ENCODE measurements at places on chromosomes 5 and 9.

- DNase-seq, result no peak
These were observed 19.7 kb downstream of the WWC1 start for GRCh38 chr5:168311061-168311566.

GRCh38 chr5:30808996-30809395 lies 384.5 kb upstream of the CDH6 start:
- DNase-seq, result no peak

- no peak for DNase-seq
These were observed 404.5 kb downstream of the YTHDC2 start for GRCh38 chr5:113917997-113918396.

- no peak for DNase-seq
These were observed 1.3 kb downstream of the BRD9 start for GRCh38 chr5:891117-891836.

GRCh38 chr9:74672237-74672636 lies 175.1 kb downstream of the RORB start:
- no peak for DNase-seq

GRCh38 chr5:178249191-178249989 lies 16.8 kb upstream of the PHYKPL start:
- DNase-seq, result peak; percentile 25

DNA sequence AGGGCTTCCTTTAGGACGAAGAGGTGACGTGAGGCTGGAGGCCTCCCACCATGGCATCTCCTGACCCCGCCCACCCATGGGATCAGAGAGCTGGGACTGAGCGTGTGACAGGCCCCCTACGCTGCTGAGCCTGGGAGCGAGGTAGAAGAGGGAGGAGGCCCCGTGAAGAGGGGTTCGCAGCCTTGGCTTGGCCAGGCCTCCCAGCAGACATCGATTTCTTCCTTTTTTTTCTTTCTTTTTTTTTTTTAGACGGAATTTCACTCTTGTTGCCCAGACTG lies 39.5 kb downstream of the PTGES start:
- DNase-seq, result no peak

GRCh38 chr5:144370273-144370672 lies 199.6 kb downstream of the KCTD16 start:
- DNase-seq, result no peak

DNA sequence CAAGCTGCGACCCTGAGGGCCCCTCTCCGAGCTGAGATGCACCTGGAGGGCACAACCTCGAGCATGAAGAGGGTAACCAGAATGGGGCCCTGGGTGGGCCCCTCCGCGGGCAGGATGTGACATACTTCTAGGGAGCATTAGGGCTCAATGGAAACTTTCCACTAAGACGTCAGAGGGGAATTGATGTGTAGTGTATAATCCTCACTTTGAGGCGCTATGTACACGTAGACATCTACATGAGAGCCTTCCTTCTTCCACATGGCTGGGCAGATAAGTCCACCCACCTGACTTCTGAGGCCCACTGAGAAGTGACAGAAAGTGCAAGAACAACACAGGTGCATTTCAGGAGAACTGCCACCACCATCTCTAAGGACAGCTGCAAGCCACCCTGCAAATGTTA lies 61.0 kb downstream of the DAP start:
- no peak for DNase-seq

GRCh38 chr9:37449862-37450632 lies 15.2 kb downstream of the ZBTB5 start:
- DNase-seq, result no peak

DNA sequence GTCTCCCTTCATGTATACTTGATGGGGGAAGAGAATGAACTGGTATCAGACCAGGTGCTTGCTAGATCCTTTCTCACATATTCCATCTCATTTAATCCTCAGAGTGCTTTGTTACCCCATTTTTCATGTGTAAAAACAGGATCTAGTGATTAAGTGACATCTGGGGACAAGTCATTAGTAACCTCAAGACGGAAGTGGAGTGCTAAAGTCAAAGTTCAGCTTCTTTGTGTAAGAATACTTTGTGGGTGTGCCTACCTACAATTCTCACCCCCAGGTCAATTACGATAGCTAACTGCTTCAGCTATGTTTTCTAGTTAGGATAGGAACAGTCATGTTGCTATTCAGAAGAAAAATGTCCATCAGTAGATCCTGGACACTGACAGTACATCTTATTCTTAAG lies 3.1 kb upstream of the FAM120AOS start:
- no peak for DNase-seq

- DNase-seq, result no peak
These were observed 209.8 kb downstream of the TLE1 start for GRCh38 chr9:81479573-81479972.

DNA sequence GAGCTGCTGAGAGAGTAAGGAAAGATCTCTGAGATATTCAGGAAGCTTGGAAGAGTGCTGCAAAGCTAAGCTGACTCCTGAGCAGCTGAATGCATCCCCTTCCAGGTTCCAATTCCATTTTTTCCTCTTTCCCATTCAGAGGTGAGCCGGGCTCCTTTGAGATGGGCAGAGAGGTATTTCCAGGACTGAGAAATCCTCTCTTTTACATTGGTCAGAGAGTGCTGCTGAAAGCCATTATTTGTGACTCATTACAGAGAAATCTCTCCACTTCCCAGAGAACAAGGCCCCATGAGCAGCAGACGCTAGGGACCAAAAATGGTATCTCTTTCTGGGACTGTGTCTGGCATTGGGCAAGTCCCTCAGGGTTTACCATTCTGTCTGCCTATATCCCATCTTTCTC lies 3.7 kb downstream of the MCTP1 start:
- DNase-seq, result no peak

- DNase-seq, result no peak
These were observed 71.5 kb downstream of the TRIM36 start for GRCh38 chr5:115098041-115098702.

- DNase-seq, result no peak
These were observed 3.7 kb downstream of the PITX1 start for GRCh38 chr5:135030123-135030955.

DNA sequence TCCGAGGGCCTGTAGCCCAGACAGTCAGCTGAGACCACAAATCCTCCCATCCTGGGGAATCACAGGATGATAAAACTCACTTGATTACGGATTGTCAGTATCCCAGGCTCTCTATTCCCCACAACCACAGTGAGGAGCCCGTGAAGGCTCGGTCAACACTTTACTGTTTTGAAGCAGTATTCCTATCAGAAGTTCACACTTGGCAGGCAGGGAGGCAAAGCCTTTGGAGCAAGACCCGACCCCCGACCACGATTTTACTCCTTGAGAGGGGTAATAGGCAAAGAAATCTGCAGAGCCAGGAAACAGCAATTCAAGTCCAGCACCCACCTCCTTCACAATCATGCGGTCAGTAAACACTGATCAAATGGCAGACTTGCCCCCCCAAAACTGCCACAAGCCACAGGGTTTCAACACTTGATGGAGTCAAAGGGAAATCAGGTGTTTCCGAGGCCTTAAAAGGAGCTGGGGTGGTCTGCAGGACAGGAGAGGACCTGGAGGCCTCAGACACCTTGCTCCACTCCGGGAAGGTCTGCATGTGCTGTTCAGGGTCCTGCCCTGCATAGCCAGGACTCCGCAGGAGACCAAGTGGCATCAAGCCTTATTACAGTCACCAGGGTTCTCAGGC lies 25.2 kb downstream of the BICD2 start:
- DNase-seq, result no peak

- no peak for DNase-seq
These were observed 1573.4 kb downstream of the EFNA5 start for GRCh38 chr5:106097340-106097739.

- DNase-seq, result peak; percentile 15
These were observed 34.1 kb downstream of the IRF1 start for GRCh38 chr5:132456296-132456986.
